ENCODE measurements at places on chromosomes 11 and 22. TPM values are rescaled to one million over a fixed set of nuclear protein-coding genes. Genes with fewer than 3 reads are reported as not detected.

DNA sequence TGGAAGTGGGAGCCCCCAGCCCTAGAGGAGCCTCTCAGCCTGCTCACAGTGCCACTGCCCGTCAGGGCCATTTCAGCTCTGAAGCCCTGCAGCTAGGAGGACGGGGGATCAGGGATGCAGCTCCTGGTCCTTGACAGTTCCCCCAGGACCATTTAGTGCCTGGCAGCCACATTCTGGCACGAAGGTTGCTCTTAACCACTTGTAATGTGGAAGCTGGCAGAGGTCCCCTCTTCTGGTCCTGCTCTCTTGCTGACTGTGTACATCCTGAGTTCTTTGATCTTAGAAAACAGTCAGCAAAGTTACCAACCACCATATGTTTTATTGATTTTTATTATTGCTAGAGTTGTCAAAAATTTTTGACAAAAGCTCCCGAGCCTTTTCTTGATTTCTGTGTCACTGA is 44.2 kb downstream of the CABIN1 start:
- no peak for DNase-seq
- no peak overlapping the region for H3K4me3 ChIP-seq
- H3K27me3 ChIP-seq, result no peaks in the 10 kb centered on the region
- H3K36me3 ChIP-seq, result peaks cover 48% of the 10 kb centered on the region

GRCh38 chr11:117300773-117301172 is 9.6 kb downstream of the BACE1-AS start:
- peaks cover 7% of the 10 kb centered on the region for H3K36me3 ChIP-seq
- H3K4me3 ChIP-seq, result peak overlapping the region; percentile 11
- H3K27ac ChIP-seq, result peak overlapping the region; percentile 56
- H3K27me3 ChIP-seq, result no peaks in the 10 kb centered on the region

DNA sequence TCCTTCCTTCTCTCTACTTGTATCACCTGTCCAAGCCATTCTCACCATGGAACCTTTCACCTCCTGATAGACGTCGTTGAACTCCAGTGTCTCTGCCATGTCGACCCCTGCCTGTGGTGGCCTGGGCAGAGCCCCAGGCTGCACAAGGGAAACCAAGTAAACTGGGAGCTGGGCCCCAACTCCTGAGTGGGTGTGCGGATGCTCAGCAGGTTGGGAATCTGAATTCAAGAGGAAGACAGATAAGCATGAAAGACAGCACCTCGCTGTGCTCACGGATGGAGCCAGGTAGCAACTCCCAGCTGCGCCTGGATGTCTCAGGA is 709 bp downstream of the SSRP1 start:
- peaks cover 26% of the 10 kb centered on the region for H3K36me3 ChIP-seq
- no peak for DNase-seq
- peaks cover 8% of the 10 kb centered on the region for H3K27me3 ChIP-seq
- peak overlapping the region; percentile 99 for H3K27ac ChIP-seq
- H3K4me3 ChIP-seq, result peak overlapping the region; percentile 92
- peaks cover 24% of the 10 kb centered on the region for H3K4me1 ChIP-seq

GRCh38 chr11:66835768-66836405 is 7.4 kb upstream of the RCE1 start:
- H3K4me1 ChIP-seq, result peaks cover 17% of the 10 kb centered on the region
- H3K36me3 ChIP-seq, result peaks cover 7% of the 10 kb centered on the region
- H3K27me3 ChIP-seq, result no peaks in the 10 kb centered on the region
- no peak for DNase-seq

- no peaks in the 10 kb centered on the region for H3K36me3 ChIP-seq
- no peak overlapping the region for H3K27ac ChIP-seq
- no peaks in the 10 kb centered on the region for H3K4me1 ChIP-seq
- no peak for DNase-seq
- H3K4me3 ChIP-seq, result no peak overlapping the region
- H3K27me3 ChIP-seq, result peaks cover 40% of the 10 kb centered on the region
Measured at GRCh38 chr11:1656670-1657069, 27.1 kb downstream of the KRTAP5-5 start.

DNA sequence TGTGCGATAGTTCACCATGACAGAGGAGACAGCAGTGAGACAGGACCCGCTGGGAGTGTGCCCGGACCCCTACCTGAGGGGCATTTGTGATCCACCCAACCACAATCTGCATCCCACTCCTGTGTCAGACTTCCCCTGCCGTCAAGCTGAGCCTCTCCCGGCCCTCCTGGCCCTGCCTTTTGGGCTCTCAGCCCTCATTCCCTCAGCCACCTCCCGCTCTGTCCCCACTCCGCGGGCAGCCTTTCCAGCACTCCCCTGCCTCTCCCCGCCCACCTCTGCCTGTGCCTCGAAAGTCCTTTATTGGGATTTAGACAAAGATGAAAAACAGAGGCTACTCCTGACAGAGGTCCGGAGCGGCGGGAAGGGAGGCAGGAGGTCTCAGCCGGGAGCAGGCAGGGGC is 4.2 kb downstream of the NFAM1 start:
- H3K27ac ChIP-seq, result no peak overlapping the region
- peaks cover 15% of the 10 kb centered on the region for H3K4me1 ChIP-seq
- DNase-seq, result no peak
- H3K4me3 ChIP-seq, result no peak overlapping the region

DNA sequence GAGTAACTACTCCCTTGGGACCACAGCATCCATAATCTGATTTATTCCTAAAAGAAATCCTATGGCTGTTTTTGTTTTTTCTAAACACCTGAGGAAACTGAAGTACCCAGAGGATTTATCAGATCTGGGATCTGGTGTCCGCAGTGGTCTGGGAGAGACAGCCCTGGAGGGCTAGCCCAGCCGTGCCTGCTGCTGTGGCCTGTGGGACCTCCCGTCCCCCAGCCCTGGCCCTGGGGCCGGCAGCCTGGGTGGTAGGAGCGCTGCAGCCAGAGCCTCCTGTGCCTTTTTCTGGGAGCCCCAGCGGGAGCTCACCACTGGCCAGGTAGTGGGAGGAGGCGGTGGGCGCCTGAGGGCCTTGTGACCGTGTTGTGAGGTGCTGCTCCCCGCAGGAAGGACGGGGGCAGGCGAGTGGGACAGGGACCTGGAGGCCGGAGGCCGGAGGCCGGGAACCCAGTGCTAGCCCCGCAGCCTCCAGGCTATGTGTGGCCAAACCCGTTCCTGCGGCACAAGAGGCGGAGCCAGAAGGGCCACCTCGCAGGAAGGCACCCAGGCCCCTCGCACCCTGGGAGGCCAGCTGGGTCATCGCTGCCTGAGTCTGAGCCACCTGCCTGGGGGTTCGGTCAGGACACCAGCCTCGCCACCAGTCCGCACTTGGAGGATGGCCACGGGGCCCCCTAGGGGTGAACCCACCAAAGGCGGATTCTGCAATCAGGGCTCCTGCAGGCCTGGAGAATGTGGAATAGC is 18.2 kb upstream of the C11orf96 start:
- H3K4me3 ChIP-seq, result no peak overlapping the region
- no peaks in the 10 kb centered on the region for H3K27me3 ChIP-seq
- peaks cover 31% of the 10 kb centered on the region for H3K4me1 ChIP-seq
- DNase-seq, result no peak

DNA sequence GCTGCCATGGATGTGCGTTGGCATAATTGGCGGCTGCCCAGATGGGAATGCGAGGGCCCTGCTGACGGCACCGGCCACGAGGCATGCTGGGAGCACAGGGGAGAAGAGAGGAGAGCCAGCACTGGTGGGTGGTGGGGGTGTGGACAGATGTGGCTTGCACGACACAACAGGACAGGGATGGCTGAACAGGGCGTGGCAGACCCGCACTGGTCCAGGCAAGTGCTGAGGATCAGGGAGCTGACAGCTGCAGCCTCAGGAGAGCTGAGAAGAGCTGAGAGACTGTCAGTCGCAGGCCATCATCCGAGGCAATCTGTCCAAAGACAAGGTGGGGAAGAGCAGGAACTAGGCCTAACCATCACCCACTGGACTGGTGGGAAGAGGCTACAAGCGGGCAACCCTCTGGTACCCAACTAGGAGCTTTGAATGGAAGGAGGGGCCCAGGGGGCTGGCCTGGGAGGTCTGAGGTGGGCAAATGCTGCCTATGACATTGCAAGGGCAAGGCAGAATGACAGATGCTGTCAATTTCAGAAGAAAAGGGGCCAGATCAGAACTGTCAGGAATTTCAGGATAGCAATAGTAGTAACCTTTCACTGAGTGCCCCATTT is 2.4 kb downstream of the GNB1L start:
- H3K4me1 ChIP-seq, result peaks cover 32% of the 10 kb centered on the region
- peak overlapping the region; percentile 89 for H3K4me3 ChIP-seq
- peaks cover 10% of the 10 kb centered on the region for H3K36me3 ChIP-seq
- DNase-seq, result peak; percentile 83
- H3K27me3 ChIP-seq, result no peaks in the 10 kb centered on the region

GRCh38 chr22:46362203-46362933 is 26.9 kb downstream of the TRMU start:
- no peak for DNase-seq
- H3K36me3 ChIP-seq, result peaks cover 13% of the 10 kb centered on the region
- H3K4me3 ChIP-seq, result no peak overlapping the region
- H3K27ac ChIP-seq, result no peak overlapping the region
- no peaks in the 10 kb centered on the region for H3K27me3 ChIP-seq

DNA sequence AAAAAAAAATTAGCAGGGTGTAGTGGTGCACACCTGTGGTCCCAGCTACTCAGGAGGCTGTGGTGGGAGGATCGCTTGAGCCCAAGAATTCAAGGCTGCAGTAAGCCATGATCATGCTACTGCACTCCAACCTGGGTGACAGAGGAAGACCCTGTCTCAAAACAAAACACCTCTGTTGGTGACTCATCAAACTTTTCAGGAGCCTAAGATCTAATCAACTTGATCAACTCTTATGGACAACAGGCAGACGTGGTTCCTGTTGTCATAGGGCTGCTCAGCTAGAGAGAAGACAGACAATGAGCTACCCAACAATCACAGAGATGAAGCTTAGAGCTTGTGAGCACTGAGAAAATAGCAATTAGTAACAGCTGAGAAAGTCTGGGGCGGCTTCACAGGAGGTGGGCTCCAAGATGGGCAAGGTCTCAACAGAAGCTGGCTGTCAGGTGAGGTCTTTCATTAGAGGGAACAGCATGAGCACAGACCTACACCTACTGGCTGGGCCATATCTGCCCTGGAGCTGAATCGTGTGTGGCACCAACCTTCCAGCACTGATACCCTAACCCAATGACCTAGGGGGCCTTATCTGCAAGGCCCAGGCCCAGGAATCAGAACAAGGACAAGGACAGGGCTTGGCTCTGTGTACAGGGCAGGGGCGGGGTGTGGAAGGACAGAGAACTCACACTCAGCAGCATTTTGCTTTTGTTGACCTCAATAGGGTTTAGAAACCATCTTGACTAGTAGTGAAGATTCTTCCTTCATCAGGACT is 7.2 kb upstream of the UCP3 start:
- no peak for DNase-seq
- no peak overlapping the region for H3K27ac ChIP-seq
- no peaks in the 10 kb centered on the region for H3K27me3 ChIP-seq
- H3K4me1 ChIP-seq, result peaks cover 16% of the 10 kb centered on the region
- H3K4me3 ChIP-seq, result no peak overlapping the region
- H3K36me3 ChIP-seq, result peaks cover 14% of the 10 kb centered on the region

DNA sequence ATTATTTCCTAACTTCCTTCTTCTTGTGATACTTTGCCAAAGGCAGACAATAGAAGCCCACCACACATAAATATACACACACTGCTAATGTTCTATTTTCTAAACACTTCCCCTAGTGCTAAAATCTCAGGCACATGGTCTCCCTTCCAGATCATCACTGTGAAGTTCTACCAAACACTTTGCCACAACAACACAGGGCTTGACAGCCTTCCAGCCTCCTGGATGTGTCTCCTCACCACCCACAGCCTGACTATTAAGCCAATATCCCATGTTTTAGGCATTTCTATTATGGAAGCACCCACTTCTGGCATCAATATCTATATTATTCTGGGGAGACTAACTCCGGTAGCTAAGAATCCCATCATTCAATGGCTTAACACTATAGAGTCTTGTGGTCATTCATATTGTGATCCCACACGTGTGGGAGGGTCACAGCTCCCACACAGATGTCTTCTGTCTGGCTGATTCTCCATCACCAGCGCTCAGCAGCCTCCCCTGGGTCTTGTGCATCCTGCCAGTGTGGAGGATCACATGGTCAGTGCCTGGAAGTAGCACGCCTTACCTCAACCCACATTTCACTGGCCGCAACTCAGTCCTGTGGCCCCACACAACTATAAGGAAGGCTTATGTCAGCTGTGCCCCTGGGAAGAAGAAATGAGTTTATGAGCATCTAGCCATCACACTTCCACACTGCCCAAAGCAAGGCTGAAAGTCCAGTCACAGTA is 29.0 kb downstream of the SPATA19 start:
- no peaks in the 10 kb centered on the region for H3K27me3 ChIP-seq
- H3K4me1 ChIP-seq, result no peaks in the 10 kb centered on the region
- no peak overlapping the region for H3K4me3 ChIP-seq
- no peaks in the 10 kb centered on the region for H3K36me3 ChIP-seq

DNA sequence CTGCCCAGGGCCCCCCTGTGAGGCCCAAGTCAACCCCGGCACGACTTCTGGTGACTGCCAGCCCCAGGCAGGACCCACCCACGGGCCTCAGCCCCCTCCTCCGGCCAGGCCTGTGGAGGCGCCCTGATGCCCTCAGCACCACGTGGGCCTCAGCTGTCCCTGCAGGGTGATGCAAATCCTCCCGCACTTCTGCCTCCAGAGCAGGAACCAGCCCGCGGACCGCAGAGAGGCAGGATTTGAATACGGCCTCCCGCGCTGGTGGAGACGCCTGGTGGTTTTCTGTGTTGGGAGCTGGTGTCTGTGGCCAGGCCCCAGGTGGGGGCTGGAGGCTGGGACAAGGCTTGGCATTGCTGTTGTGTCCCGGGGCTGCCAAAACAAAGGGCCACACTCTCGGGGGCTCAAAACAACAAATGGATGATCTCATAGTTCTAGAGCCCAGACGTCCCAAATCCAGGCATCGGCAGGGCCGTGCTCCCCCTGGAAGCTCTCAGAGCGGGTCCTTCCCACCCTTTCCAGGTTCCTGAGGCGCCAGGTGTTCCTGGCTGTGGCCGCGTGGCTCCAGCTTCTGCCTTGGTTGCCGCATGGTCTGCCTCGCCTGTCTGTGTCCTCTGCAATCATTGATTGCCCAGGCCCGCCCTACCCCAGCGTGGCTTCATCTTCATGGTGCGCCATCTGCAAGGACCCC is 19.4 kb downstream of the TRPM5 start:
- H3K4me3 ChIP-seq, result no peak overlapping the region
- H3K36me3 ChIP-seq, result no peaks in the 10 kb centered on the region
- no peak overlapping the region for H3K27ac ChIP-seq
- no peaks in the 10 kb centered on the region for H3K4me1 ChIP-seq
- H3K27me3 ChIP-seq, result no peaks in the 10 kb centered on the region

The RASGRP2 gene
- total RNA-seq, result 11.2 TPM

The DEFB131B gene
- total RNA-seq, result not detected

The VWCE gene
- 10.7 TPM for total RNA-seq

Data from osteocyte (in vitro differentiated cells).